Activated CD4-positive, alpha-beta T cell treated with anti-CD3 and anti-CD28 coated beads for 4 hours (primary cell): ENCODE measurements at places on chromosomes 2 and 18.

DNA sequence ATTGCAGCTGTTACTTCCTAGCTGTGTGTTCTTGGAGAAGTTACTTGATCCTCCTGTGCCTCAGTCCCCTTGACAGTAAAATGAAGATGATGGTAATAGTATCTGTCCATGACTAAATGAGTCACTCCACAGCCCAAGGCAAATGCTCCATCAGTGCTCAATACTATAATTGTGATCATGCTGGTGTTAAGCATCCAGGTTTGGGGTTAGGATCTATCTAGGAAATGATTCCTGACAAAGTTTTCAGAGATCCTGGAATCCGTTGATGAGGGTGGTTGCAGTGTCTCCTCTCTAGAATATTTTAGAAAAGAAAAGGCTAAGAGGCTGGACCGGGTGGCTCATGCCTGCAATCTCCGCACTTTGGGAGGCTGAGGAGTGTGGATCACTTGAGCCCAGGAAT is 2.7 kb upstream of the PRELID3A start:
- DNase-seq = no peak

GRCh38 chr2:236513956-236514355 is 55.7 kb upstream of the ACKR3 start:
- DNase-seq = no peak

DNA sequence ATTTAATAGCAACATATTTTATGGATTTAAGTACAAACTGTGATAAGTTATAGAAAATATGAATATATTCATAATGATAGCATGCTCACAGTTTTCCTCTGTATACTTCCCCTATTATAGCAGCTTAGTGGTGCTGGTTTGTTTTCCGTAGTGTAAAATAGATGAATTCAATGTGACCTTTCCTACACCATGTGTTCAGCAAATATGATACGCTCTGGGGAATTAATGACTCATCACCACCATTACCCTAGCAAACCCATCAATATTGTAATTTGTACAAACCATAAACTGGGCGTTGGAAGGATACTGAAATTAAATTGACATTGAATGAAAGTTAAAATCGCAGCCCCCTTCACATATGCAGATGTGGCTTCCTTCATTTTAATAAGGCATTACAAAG is 58.7 kb upstream of the CDH19 start:
- DNase-seq = no peak

- no peak for DNase-seq
Measured at GRCh38 chr2:104853534-104854497, at the start of gene POU3F3. POU3F3 (plus strand) TSS chr2:104854115; CDS start chr2:104855511, 1,396 bp downstream.

GRCh38 chr18:49708662-49709346 is 104.5 kb downstream of the ACAA2 start:
- DNase-seq = no peak

DNA sequence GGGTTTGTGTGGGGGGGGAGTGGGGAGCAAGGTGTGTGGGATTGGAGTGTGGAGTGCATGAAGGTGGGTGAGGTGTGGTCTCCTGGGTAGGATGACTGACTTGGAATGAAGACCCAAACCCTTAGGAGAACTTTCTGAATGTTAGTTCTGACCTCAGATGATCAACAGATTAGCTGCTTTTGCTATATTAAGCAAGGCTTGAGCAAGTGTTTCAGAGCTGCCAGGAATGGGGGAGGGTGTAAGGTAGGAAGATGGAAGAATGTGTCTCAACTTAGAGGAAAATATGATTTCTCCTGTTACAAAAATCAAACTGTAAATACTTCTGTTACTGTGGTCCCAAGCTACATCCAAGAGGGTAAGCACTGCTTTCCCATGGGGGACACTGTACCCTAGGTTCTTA is 273.6 kb downstream of the TGIF1 start:
- DNase-seq = no peak

DNA sequence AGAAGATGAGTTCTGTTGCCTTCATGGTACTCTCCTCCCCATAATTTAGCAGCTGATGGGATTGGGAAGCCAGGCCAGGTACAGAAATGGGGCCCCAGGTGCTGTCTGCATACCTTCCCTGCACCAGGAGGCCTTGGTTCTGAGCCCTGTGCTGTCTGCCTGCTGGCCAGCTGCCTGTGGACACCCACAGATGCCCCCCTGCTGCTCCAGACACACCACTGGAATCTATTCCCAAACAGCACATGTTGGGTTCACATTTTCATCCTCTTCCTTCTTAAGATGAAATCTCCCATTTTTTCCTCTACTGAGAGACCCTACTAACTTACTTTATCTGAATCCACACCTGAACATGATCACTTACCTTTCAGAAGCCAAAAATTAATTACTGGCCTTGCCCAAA is 152.0 kb upstream of the CCDC68 start:
- DNase-seq = no peak

DNA sequence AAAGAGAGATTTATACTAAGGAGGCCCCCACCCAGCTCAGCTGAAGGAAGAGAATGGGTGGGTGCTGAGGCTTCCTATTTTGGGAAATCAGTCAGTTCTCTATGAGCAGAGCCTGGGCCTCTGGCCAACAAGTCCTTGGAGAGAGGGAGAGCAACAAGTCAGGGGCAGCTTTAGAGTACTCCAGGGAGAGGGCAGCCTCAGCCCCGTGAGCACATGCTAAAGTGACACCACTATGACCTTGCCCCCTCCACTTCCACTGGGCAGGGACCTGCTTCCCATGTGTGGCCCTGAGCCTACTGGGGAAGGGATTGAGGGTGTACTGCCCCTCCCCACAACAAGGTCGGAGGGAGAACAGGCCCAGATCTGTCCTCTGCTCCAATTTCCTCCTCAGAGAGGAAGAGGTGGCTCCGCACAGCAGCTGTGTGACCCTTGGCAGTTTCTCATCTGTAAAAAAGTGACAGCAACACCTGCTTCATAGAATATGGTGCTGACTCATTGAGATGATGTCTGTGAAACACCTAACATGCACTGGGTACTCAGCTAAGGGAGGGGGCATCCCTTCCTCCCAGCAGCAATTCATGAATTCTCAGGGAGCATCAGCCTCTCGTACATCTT is 72.9 kb downstream of the CLHC1 start:
- no peak for DNase-seq

GRCh38 chr18:38576916-38577315 is 1011.3 kb upstream of the CELF4 start:
- DNase-seq = no peak

- no peak for DNase-seq
Measured at GRCh38 chr2:204250692-204251091, 294.6 kb upstream of the PARD3B start.

DNA sequence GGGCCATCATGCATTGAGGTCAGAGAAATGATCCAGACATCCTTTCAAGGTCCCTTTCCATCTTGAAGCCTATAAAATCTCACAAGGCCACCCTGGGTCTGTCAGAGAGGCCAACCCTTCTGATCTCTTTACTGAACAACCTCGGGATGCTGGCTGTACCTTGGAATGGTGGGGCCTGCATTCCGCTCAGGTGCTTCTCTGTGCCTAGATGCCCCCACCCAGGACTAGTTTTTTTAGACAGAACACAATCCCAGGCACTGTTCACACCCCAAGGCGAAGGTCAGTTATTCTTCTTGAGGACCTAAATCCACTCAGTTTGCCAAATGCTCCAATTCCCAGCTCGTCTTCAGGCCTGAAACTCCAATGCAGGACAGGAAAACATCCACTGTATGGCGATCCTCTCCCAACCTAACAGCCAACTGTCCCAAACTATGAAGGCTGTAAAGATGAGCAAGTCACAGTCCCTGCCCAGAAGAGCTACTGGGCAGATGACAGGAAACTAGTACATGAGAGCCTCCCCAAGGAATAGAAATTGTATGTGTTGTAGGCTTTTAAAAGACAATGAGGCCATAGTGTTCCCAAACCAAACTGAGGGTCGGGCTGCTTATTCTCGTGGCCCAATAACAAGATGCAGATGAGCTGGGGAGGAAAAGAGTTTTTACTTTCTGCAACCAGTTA is 154.4 kb upstream of the ACAA2 start:
- no peak for DNase-seq
